GM04503 (cell line): ENCODE measurements at places on chromosomes 13 and 19.

DNA sequence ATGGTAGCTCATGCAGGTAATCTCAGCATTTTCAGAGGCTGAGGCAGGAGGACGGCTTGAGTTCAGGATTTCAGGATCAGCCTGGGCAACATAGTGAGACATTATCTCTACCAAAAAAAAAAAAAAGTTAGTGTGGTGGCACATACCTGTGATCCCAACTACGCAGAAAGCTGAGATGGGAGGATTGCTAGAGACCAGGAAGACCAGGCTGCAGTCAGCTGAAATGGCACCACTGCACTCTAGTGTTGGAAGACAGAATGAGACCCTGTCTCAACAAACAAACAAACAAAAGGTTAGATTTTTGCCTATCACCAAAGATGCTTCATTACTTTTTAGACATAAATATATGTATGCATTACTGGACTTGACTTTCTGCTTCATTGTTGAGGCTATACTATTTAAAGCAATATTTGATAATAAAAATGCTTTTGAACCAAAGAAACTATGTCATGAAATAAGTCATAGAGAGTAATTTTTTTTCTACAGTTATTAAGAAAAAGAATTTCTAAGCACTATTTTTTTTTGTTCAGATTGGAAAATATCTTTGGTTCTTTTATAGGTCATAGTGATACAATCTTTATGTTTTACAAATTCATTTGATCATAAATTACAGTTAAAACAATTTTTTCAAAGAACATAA is 1180.1 kb upstream of the ATXN8OS start:
- DNase-seq: no peak

- no peak for DNase-seq
Observed at GRCh38 chr13:91693466-91693865, 295.0 kb downstream of the GPC5 start.

DNA sequence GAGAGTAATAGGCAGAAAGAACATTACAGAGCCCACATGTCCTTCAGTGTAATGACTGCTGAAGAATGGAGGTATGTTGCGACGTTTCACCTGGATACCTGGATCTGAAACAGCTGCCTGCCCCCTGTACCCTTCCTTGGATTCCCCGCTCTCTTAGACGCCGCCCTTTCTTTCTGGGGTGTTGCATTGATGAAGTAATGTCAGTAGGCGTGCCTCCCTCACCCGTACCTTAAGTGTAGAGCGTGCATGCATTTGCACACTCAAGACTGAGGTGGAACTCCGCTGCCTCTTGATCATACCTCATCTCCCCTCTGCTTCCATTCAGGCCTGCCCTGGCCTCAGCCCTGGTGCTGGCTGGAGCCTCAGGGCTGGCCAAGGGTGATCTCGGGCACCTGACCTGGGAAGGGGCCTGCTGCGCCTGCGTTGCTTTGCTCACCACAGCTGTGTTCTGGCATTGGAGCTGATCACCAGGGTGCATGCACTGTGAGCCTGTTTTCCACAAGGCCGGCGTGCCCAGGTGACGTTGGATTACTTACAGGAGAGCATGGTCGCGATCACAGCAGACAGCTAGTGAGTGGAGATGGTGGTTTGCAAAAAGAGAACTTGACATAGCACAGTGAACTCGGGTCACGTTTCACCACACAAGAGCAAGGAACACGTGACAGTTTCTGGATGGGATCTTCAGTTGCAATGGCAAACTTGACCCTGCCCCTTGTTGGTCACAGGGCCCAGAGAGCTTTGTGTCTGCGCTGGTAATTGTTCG is 99.0 kb downstream of the ARHGEF7 start:
- no peak for DNase-seq

GRCh38 chr19:38443458-38443999 is 10.0 kb downstream of the RYR1 start:
- no peak for DNase-seq

DNA sequence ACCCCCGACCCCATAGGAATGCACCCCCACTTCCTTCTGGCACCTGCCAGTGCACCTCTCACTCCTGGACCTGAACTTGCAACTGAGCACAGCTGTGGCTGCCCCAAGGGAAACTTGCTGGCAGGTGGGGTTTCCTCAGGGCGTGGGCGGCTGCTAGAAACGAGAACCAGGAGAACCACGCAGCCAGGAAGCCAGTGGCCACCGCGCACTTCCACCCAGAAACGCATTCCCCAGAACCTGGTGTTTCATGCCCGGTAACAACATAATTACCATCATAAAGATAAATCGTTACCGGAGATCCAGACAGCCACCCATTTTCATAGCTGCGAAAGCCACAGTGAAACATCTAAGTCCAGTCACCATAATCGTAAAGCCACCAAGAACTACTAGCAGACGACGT is 75.2 kb upstream of the C13orf46 start:
- no peak for DNase-seq

- no peak for DNase-seq
Observed at GRCh38 chr13:55948175-55948574, 1192.5 kb upstream of the PRR20A start.

DNA sequence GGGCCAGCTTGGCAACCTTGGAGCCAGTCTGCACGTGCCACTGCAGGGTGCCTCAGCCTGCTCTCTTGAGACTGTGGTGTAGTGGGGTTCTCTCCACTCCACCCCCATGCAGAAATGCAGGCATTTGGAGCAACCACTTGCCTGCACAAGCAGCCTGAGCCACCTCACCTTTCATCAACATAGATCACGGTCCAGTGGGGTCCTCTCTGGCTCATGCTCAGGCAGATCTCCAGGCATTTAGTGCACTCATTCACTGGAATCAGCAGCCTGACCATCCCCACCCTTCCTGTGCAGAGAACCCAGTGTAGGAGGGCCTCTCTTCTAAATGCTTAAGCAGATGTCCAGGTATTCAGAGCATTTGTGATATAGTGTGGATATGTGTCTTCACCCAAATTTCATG is 2330.1 kb downstream of the PCDH9 start:
- no peak for DNase-seq

DNA sequence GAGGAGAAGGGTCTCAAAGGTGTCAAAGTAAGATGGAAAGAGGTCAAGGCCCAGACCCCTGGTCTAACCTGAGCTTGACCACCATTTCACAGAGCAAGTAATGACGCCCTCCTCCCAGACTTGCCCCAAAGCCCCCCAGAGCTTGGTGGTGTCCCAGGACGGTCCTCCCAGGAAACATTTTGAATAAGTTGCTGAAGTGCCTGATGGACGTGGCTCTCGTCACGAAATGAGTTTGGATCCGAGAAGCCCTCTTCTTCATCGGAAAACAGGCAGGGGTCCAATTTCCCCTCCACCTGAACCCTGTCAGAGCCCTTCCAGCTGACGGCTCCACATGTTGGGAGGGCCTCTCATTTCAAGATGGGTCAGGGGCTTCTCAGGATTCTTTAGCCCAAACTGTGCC is 54.5 kb upstream of the TPM4 start:
- no peak for DNase-seq

DNA sequence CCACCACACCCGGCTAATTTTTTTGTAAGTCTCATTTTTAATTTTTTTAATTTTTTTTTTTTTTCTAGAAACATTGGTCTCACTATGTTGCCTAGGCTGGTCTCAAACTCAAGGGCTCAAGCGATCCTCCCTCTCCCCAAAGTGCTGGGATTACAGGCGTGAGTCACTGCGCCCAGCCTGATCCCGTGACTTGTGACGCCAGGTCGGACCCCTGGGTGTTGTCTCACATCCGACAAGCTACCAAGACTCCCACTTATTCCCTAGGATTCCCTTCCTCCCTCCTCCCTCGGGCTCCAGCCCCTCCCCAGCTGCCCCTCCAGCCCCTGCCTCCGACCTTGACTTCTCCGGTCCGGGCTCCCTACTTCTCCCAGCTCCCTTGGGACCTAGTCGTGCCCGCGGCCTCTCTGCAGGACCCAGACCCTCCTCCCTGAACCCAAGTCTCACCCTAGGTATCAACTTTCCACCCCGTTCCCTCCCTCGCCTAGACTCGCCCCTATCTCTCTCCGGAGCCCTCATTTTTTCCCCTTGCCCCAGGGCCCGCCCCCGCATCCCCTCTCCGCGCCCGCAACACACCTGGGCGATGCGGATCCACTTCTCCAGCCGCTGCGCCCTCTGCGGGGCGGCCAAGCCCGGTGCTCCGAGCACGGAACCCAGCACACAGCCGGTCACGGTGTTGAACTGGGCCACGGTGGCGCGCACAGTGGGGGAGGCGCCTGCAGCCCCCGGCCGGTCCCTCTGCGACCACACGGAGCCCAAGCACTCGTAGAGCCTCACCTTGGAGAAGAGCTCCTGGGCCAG is 13.1 kb downstream of the RGL3 start:
- DNase-seq: no peak

GRCh38 chr19:58357481-58358145 is 4.3 kb upstream of the A1BG start:
- DNase-seq: no peak

DNA sequence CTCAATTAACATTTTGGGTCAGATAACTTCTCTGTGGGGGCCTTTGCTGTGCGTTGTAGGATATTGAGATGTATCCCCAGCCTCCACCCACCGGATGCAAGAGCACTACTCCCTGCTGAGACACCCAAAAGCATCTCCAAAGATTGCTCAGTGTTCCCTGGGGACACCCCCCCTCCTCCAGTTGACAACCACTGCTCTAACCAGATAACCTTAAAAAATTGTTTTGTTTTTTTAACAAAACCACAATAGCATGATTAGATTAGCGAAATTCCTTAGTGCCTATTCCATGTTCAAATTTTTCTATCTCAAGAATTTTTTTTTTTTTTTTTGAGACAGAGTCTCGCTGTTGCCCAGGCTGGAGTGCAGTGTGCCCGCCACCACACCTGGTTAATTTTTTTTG is 2.6 kb upstream of the EPN1 start:
- no peak for DNase-seq

- no peak for DNase-seq
Observed at GRCh38 chr13:40488869-40489391, 177.5 kb downstream of the FOXO1 start.

GRCh38 chr19:38557205-38557799 is 60.5 kb downstream of the MAP4K1 start:
- no peak for DNase-seq

DNA sequence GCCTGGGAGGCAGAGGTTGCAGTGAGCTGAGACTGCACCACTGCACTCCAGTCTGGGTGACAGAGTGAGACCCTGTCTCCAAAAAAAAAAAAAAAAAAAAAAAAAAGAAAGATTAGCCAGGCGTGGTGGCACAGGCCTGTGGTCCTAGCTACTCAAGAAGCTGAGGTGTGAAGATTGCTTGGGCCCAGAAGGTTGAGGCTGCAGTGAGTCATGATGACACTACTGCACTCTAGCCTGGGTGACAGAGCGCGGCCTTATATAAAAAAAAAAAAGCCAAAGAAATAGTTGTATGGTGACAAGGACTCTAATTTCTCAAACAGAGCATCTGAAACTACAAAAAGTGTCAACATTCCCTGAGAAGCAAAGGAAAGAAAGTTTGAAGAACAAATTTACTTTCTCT is 3.4 kb downstream of the PBX4 start:
- peak; percentile 27 for DNase-seq

DNA sequence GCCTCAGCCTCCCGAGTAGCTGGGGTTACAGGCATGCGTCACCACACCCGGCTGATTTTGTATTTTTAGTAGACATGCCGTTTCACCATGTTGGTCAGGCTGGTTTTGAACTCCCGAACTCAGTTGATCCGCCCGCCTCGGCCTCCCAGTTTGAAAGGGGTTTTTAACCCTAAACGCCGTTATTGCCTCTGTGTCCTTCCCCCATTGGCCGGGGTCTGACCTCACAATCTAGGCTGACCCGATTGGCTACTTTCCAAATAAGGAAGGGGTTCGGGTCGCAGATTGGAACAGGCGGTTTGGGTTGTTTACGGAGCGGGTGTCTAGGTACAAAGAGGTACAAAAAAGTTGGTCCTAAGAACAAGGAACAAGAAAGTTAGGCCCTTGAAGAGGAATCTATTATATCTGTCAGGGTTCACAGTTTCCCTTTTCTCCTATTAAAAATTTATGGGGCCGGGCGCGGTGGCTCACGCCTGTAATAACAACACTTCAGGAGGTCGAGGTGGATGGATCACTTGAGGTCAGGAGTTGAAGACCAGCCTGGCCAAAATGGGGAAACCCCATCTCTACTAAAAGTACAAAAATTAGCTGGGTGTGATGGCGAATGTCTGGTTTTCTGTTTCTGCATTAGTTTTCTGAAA is 1.0 kb downstream of the ZNF253 start:
- DNase-seq: no peak

GRCh38 chr19:40393894-40394815 is 4.2 kb upstream of the HIPK4 start:
- no peak for DNase-seq

DNA sequence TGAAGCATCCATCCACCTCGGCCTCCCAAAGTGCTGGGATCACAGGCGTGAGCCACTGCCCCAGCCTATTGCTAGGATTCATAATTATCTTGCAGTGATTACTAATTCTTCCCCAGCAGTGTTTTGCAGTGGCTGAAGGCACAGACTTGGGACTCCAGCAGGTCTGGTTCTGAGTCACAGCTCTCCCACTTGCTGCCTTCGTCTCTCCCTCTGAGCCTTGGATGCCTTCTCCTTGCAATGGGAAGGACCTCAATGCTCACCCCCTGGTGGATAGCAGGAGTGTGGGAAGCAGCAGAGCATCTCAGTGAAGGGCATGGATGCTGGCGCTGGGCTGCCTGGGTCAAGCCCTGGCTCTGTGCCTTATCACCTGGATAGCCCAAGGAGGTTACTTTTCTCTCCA is 37.6 kb upstream of the SHKBP1 start:
- no peak for DNase-seq

DNA sequence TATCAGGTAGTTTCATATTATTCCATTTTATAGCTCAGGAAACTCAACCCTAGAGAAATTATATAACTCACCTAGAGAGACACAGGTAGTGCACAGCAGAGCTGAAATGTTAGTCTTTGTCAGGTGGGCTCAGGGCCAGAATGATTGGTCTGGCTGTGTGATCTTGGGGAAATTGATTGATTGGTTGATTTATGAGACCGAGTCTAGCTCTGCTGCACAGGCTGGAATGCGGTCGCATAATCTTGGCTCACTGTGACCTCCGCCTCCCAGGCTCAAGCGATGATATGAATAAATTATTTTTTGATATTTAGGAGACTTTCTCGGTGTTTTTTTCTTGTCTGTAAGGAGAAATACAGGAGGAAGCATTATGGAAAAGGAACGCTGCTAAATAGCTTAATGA is 239.9 kb upstream of the SLC10A2 start:
- no peak for DNase-seq

GRCh38 chr19:31326329-31327028 is 22.8 kb downstream of the TSHZ3 start:
- no peak for DNase-seq

DNA sequence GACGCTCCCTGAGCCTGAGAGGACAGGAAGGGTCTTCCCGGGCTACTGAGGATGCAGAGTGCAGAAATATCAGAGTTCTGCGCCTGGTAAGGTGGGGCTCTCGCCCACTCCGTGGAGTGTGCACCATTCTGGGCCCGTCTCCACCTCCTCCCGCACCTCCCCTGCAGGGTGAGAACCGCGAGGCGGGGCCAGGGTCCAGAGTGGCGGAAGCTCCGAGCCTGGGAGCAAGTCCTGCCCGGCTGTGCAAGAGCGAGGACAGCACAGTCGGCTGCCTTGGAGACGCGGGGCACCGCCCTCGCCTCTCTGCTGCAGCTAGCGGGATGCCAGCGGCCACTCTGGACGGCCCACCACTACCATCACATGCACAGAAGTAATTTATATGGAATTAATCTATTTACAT is 2304.4 kb downstream of the PCDH9 start:
- DNase-seq: no peak
